ENCODE measurements at places on chromosomes 3 and 15.

DNA sequence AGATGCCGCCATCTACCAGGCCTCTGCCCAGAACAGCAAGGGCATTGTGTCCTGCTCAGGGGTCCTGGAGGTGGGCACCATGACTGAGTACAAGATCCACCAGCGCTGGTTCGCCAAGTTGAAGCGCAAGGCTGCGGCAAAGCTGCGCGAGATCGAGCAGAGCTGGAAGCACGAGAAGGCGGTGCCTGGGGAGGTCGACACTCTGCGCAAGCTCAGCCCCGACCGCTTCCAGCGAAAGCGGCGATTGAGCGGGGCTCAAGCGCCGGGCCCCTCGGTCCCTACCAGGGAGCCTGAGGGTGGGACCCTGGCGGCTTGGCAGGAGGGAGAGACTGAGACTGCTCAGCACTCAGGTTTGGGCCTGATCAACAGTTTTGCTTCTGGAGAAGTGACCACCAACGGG lies 22.6 kb downstream of the ALPK3 start:
- DNase-seq, result no peak

GRCh38 chr15:67077641-67078215 lies 12.3 kb downstream of the SMAD3 start:
- DNase-seq, result peak; percentile 74

- DNase-seq, result no peak
Measured at GRCh38 chr3:160130071-160130470, 95.2 kb upstream of the C3orf80 start.

DNA sequence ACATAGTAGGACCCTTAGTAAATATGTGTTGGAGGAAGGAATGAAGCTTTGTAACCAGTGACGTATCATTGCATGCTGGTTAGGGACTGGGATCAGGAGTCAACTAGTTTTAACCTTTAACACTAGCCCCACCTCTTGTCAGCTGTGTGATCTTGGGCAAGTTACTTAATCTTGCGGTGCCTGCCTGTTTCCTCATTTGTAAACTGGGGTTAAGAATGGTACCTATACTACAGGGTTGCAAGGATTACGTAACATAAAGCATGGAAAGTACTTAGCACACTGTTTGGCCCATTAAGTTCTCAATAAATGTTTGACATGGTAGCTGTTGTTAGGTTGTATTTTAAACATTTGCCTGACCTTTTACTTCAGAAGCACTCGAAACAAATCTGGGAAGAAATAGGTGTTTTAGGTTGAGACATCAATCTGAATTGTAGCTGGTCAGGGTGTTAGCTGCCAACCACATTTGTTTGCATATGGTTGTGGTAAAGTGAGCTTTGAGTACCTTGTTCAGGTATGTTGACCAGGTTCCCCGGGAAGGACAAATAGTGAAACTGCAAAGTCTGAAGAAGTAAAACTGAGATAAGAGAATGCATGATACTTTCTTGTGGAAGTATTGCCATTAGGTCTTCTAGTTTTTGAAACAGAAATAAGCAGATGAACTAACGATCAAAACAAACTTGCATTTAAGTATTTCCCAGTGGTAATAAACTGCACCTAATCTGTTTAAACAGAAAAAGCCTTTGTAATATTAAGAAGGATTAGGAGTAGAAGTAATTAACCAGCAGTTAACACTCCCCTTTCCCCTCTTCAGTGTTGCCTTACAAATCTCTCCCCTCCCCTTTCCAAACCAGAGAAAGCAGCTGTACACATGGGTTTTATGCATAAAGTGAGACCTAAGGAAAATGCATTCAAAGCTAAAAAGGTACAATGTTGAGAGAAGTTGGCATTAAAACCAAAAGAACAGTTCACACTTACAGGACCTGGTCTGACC lies 25.8 kb upstream of the SCAANT1 start:
- DNase-seq, result peak; percentile 24

DNA sequence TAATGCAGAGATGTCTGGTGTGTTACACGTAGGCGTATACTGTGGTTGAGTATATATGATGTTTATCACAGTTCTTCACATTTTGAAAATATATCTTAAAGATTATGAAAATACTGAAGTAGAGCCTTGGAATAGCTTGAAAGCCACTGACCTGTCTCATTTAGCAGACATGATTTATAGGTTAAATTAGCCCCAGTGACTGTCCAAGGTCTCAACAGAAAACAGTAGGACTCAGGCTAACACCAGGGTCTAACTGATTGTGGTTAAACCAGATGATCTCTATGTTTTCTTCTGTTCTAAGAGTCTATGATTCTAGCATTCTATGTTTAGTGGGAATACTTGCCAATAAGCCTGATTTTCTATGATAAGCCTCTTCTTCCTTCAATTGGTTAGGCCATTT lies 166.4 kb upstream of the NR2E3 start:
- no peak for DNase-seq

- no peak for DNase-seq
Measured at GRCh38 chr3:178082326-178082906, 453.8 kb upstream of the KCNMB2 start.

- DNase-seq, result peak; percentile 50
Measured at GRCh38 chr15:58546635-58547627, 115.1 kb downstream of the LIPC start.

DNA sequence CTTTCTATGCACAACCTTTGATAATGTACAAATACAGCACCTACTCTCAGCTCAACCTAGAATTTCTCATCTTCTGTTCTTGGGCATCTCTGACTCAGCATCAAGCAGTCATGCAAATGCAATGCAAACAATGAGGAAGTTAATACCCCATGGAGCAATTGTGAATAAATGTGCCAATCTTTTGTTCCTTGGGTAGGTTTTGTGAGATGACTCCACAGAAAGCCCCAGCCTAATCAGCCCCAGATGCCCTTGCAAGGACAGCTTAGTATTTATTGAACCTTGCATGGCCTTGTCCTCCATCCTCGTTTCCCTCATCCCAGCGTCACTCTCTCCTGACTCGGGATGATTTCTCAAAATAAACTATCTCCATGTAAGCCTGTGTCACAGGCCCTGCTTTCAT lies 494.7 kb upstream of the NECTIN3 start:
- DNase-seq, result peak; percentile 40

DNA sequence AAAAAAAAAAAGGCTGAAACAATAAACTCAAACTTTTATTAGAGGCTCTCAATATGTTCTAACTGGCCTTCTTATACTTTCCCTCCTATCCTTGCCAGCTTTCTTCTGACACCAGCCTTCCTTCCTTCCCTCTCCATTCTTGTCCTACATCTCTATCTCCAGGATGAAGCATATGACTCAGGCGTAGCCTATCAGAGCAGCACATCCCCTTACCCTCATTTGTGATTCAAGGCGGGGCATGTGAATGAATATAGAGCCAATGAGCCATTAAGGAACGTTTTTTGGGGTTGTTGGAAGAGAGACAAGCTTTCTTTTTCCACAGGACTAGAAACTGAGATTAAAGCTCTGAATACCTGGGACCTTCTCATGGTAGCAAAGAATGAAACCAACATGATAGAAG lies 25.1 kb upstream of the KCNMB3 start:
- DNase-seq, result no peak

- no peak for DNase-seq
Measured at GRCh38 chr3:164196477-164196876, 881.8 kb downstream of the SI start.

DNA sequence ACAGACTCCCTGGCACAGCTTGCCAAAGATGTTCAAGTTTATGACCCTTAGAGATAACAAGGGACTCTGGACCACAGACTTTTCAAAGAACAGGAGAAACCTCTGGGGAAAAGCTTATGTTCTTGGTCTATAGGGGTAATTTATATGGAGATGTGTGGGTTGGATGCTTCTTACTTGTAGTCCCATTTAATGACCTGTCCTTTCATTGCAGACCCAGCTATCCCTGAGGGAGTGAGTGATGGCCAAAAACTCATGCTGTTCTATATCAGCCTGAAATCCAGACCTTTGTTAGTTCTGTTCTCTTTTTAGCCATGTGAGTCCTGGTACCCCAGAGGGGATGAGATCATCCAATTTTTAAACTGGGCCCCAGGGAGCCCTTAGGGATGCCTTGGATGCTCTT lies 43.7 kb upstream of the MRPL3 start:
- no peak for DNase-seq

DNA sequence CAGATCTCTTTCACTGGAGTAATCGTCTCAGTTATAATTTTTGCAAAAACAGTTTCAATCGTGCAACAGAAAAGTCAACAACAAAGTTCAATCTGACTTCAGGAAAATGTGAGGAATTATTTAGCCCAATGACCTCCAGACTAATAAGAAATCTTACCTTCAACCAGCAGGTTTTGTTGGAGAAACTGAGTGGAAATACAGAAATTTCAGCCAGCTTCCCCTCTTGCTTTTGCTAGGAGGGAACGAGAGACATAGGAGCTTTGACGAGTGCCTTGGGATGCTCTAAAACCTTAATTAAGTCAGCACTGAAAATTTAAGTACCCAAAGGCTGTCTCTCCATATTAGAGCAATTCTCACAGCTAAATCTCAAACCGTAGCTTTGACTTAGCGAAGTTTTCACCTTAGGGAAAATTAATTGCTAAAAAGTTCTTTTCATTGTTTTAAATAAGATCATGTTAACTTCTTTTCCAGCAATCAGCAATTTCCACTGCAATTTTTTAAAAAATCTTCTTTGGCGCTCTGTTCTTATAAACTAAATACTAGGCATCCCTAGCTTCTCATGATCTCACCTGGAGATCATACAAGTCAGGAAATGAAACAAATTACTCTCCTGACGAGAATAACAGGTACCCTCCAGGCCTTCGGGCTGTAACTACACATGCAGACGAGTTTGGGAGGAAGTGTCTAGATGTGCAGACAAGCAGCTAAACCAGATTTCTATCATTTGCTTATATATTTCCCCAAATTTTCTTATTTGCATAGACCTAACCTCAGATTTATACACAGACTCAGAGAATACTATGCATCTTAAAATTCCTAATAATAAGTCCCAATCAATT lies 250.2 kb downstream of the FAM43A start:
- DNase-seq, result no peak

- DNase-seq, result no peak
Measured at GRCh38 chr3:177946497-177946896, 589.7 kb upstream of the KCNMB2 start.

DNA sequence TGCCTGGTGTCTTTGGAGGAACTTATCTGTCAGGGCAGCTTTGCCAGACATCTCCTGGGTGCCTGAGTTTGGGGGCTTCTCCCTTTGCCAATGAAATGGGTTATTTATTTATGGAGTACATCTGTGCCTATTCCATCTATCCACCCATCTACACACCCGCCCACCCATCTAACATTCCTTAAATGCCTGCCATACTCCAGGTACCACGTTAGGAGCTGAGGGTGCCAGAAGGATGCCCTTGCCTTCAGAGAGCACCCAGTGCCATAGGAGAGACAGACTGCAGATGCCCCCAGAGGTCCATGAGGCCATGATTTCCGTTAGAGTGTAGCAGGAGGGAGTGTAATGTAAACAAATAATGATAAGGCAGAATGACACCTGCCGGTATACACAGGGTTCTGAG lies 21.8 kb upstream of the KIF23 start:
- DNase-seq, result no peak

DNA sequence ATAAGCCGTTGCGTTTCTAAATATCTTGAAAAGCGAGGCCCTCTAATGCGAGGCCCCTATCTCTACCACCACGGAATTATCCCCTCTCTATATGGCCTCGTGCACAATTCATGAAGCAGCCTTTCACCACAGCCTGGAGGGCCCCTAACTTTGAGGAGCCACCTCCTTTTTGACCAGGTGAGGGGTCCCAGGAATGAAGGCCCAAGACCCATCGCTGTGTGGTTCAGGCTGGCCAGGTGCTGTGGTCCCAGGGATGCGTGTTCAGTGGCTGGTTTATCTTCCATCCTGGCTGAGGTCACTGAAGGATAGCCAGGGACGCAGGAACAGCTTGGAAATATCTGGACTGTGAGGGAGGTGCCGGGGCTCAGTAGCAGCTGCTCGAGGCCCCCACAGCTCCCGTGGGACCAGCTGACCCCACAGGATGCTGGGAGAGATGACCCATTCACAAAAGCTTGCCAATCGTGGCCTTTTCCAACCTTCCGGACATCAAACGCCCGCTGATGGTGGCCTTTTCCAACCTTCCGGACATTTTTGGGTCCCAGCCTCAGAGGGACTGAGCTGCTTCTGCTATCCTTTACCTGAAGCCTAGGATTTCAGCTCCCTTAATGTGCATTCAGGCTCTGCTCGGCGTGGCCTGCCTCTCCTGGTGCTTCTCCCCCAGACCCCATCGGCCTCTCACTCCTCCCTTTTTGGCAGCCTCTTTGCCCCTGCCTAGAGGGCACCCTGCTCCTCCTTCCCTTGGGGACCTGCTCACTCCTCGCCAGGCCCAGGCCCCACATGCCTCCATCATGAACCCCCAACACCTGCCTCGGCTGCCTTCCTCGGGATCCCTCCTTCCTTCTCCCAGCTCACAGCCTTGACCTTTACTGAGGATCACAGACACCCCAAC lies 140.9 kb downstream of the CHSY1 start:
- DNase-seq, result no peak

- no peak for DNase-seq
Measured at GRCh38 chr3:99199021-99199420, 297.5 kb upstream of the DCBLD2 start.

DNA sequence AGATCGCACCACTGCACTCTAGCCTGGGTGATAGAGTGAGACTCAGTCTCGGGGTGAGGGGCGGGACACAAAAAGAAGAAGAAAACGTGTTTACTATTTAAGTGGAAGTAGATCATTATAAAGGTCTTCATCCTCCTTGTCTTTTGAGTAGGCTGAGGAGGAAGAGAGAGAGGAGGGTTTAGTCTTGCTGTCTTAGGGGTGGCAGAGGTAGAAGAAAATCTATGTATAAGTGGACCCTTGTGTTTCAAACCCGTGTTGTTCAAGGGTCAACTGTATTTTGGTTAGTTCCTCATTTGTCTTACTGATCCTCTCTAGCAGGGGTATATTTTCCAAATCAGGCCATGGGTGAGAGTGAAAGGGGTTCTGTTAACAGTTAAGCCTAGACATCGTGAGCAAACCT lies 40.1 kb downstream of the TRIM71 start:
- no peak for DNase-seq

DNA sequence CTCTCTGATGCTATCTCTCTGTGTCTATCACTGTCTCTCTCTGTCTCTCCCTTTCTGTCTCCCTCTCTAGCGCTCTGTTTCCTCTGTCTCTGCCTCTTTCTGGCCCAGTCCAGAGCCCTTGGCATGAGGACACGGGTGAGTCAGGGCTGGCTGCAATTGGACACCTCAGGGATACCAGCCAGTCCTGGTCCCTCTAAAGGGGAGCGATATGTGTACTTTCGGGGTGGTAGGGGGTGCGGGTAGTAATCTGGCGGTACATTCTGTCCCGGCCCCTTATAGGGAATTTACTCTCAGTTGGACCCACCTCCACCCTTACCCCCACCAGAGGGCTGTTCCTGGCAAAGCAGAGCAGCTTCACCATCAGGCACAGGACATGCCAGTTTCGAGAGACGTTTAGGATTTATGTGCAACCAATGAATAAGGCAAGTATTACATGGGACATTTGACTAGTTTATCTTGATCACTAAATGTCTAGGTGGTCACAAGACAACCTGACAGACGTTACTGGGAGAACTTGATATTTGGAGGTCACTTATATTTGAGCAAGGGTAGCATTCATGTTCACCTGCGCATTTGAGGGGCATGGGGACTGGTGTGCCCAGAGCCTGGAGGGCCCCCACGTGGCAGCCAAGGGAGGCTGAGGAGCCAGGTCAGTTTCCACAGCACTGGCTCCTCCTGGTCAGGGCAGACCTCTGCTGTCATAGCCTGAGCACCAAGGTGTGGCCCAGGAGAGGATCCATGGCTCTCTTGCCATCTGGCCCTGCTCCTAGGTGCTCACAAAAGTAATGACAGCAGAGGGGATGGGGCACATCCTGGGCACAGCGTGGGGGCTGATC lies 256.1 kb downstream of the PLCL2 start:
- no peak for DNase-seq

- DNase-seq, result no peak
Measured at GRCh38 chr3:51243924-51244323, 141.2 kb upstream of the MANF start.

GRCh38 chr15:98085003-98085639 lies 124.6 kb downstream of the ARRDC4 start:
- peak; percentile 81 for DNase-seq
